Glutamatergic neuron (in vitro differentiated cells): ENCODE measurements at places on chromosomes 4 and X. TPM values are rescaled to one million over a fixed set of nuclear protein-coding genes. Genes with fewer than 3 reads are reported as not detected.

Gene GDPD2
- total RNA-seq, result not detected

Gene RPA4
- total RNA-seq, result not detected

Gene NWD2
- 0.17 TPM for total RNA-seq

Gene HOPX
- total RNA-seq, result 0.54 TPM

Gene JAKMIP1
- 2.4 TPM for total RNA-seq

Gene DSPP
- total RNA-seq, result not detected

Gene NCBP2L
- not detected for total RNA-seq

Gene ZNF718
- total RNA-seq, result 10.7 TPM

Gene CXCL10
- not detected for total RNA-seq

Gene GPR173
- 85.3 TPM for total RNA-seq

Gene DAPP1
- total RNA-seq, result not detected

Gene IGFBP7
- total RNA-seq, result not detected

Gene UXT
- 64.3 TPM for total RNA-seq

Gene RBMX2
- total RNA-seq, result 24.3 TPM

Gene SGMS2
- not detected for total RNA-seq

Gene MMRN1
- total RNA-seq, result not detected

Gene PCDH19
- total RNA-seq, result 4.1 TPM
